Non-pigmented ciliary epithelial cell (primary cell): ENCODE measurements at places on chromosomes 2 and 18.
A peak's percentile ranks its signal among the peaks of the same experiment; 100 is the strongest.

DNA sequence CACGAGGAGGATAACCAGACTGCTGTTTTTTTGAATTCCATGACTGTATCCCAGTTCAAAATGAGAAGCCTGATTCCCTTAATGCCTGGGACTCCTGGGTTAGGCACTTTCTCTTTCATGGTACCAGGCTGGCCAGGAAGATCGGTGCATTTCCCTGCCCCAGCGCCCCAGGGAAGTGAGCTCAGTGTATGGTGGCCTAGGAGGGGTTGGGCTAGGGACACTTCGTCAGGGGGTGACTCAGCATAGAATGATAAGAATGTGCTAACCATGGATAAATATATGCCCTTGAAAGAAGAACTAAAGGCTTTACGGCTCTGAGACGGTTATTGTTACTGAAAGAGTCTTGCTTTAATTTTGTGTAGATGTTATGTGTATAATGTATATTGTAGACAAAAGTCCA lies 27.5 kb upstream of the FAM237A start:
- DNase-seq: peak; percentile 45

DNA sequence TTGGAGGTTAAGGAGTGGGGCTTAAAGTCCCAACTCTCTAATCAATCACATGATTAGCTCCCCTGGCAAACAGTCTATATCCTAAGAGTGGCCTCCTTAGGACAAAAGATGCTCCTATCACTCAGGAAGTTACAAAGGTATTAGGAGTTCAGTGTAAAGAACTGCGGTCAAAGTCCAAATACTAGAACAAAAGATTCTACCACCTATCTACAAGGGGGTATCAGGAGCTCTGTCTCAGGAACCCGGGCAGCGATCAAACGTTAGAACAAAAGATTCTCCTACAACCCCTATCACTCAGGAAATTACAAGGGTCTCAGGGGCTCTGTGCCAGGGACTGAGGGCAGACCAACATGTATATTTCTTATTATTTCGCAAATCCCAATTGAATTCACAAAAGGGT lies 58.0 kb downstream of the DTNB start:
- DNase-seq: no peak

DNA sequence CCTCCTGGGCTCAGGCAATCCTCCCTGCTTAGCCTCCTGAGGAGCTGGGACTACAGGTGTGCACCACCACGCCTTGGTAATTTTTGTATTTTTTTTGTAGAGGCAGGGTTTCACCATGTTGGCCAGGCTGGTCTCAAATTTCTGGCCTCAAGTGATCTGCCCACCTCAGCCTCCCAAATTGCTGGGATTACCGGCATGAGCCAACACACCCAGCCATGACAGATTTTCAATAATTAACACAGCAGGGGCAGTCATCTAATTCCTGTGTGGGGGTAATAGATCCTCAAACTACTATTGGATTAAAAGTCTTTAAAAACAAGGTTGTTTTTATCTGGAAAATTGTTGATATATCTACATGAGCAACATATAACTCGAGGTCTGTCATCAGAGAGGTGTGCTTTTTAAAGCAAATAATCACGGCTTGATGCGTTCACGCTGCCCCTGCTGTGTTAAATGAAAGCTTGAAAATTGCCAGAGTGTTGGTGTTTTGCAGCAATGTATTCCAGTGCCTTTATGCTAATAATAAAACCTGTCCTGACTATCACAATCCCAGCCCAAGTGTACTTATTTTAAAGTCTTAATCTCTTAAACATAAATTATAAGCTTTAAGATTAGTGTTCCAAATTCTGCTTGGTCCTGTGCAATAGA lies 35.6 kb upstream of the ASB1 start:
- DNase-seq: no peak

GRCh38 chr2:221844212-221845020 lies 272.3 kb upstream of the EPHA4 start:
- DNase-seq: no peak

DNA sequence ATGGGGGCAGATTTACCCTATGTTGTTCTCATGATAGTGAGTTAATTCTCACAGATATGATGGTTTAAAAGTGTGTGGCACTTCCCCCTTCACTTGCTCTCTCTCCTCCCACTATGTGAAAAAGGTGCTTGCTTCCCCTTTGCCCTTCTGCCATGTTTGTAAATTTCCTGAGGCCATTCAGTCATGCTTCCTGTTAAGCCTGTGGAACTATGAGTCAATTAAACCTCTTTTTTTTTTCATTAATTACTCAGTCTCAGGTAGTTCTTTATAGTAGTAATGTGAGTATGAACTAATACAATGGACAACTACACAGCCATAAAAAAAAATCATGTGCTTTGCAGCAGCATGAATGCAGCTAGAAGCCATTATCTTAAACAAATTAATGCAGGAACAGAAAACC lies 118.5 kb downstream of the CALCRL start:
- DNase-seq: no peak

DNA sequence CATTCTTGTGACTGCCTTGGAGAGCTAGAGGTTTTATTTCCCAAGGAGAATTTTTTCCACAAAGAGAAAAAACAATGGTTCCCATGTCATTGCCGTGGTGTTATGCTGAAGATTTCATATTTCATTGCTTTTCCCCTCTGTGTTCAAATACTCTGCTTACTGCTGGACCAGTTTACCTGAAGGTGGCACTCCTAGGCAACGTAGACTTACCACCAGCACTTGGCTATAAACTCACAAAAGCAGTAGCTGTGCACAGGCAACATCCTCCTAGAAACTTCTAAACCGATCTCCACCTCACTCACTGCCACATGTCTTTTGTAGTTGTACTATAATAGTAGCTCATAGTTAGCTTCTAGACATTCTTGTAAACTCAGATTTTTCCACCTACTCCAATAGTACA lies 1319.7 kb upstream of the CRIM1 start:
- no peak for DNase-seq

DNA sequence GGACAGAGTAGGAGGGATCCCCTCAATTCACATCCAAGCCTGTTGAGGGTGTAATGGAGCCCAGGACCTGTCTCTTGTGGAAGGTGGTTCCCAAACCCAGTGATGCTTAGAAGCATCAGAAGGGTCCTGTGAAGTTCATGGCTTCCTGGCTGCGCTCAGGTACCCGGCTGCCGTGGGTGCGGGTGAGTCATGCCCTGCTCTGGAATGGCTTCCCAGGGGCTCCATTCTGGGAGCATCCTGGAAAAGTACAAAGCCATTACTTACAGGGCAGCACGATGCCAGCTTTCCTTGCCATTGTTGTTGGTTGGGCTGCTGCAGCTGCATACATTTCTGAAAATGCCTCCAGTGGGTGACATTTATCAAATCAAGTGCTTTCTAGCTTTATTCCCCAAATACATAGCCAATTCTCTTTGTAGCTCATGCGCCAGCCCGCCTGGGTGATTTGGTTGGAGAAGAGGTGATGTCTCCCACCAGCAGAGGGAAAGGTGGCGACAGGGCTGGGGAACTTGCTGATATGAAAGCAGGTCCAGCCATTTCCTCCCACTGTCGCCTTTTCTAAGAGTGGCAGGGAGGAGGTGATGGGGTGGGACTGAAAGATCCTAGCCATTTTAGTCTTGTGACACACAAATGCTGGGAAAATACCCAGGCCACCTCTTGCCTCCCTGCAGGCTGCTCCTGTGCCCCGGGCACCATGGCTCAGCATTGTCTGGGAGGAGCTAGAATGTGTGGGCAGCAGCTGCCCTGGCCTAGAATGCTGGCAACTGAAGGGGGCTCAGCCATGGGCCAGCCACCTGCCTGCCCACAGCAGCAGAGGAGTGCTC lies 65.9 kb upstream of the HPCAL1 start:
- no peak for DNase-seq

DNA sequence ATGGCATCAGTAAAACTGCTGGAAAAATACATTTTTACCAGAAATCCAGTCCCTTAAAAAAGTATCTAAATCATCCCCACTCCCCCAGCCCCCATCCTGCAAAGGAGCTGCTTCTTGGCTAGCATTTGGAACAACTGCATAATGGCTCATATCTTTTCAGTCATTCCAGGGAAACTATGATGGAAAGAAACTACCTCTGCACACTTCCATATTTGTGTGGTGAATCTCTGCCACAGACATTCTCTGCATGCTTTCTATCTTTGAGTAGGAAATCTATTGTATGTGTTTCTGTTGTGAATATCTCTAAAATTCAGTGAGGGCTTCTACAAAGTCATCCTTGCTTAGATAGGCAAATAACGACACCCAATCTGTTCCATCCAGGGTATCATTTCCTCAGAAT lies 632.3 kb downstream of the LRP1B start:
- DNase-seq: peak; percentile 54

DNA sequence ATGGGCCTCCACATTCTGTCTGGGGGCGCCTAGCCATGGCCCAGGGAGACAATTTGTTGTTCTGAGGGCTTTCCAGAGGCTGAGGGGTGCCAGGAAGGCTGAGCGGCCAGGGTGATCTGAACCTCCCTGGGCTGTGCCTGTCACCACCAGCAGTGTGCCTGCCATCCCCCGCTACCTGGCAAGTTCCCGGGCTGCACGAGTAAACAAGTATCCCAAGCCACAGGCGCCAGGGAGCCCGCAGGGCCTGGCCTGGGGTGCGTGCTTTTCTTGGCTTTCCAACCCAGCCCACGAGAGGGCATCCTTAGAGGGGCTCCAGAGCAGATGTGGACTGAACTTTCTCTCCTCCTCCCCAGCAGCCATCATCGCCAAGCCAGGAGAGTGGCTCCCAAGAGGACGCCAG lies 35.1 kb upstream of the B3GNT7 start:
- no peak for DNase-seq
